ENCODE measurements at places on chromosomes 12 and 14.
A peak's percentile ranks its signal among the peaks of the same experiment; 100 is the strongest.

- no peak for DNase-seq
Observed at GRCh38 chr14:96239711-96240141, 16.3 kb upstream of the BDKRB1 start.

DNA sequence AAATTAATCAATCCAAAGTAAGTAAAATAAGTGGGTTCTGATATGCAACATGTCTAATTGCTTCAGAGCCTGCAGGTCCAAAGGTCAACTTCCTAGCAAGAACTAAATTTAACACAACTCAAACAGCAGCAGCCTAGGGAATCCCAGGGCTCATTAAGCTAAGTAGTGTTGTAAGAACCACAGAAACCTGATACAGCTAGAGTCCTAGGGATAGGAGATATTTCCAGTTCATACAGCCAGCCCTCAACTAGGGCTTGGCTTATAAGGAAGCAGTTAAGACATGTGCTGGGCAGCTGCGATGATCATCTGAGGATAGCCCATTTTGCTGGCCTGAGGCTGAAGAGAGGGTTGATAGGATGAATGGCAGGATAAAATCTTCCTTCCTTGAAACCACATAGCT lies at the start of gene OR4Q3:
Gene OR4Q3 (plus strand): TSS at position 316 of the 400 bp plus-strand sequence.
- DNase-seq: no peak

- DNase-seq: no peak
Observed at GRCh38 chr12:119412306-119412705, 77.8 kb downstream of the CCDC60 start.

DNA sequence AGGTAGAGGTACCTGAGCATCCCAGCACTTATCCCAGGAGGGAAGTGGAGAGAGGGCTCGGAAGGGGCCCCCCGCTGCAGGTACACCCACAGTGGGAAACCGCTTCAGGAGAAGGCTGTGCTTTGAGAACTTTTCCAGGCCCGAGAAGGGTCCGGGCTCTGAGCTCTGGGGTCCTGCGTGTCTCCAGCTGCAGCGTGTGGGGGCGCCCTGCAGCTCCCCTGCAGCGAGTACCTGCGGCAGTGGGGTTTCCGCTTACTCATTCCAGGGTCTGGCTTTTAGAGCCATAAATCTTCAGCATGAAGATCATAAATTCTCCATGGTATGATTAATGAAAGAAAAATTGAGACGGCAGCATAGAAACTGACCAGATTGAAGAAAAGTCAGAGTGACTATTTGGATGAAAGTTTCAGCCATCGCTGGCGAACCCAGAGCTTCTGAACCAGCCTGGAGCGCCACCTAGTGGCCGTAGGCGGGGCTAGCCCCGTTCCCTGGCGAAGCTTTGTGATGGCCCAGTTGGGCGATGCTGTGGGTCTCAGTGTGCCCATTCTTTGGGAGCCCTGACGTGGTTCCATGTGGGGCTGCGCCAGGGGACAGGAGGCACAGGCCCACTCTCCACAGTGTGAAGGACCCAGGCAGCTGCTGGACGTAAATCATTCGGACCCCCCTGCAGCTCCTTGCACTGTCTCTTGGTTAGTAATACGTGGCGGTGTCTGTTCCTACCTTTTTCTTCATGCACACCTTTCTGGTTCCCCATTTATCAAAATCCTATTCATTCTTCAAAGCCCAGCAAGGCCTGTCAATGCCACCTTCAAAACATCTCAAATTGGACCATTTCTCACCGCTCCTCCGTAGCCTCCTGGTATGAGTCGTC lies 198.2 kb downstream of the TSPAN9 start:
- peak; percentile 58 for DNase-seq

DNA sequence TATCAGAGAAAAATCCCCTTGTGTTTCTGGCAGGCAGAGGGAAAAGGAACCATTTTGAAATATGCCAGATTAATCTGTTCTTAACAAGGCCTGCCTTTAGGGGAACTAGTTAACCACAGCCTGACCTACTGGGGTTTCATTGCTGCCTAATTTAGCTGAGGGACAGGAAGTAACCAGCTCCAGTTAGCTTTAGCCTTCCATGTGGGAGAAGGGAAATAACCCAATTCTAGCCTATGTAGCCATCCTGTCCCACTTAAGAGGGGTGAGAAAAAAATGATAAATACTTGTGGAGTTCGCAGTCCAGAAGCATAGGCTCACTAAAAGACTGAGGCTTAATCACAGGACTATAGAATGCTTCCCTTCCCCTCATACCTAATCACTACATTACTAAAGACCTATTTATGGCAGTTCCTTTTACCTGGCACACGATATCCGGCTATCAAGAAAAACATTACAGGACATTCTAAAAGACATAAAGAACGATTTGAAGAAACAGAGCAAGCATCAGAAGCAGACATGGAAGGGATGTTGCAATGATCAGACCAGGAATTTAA lies 22.8 kb downstream of the COX8C start:
- no peak for DNase-seq

- no peak for DNase-seq
Observed at GRCh38 chr12:62787023-62787422, 147.9 kb downstream of the PPM1H start.

- DNase-seq: no peak
Observed at GRCh38 chr14:71190770-71191374, 283.6 kb downstream of the PCNX1 start.

- DNase-seq: peak; percentile 88
Observed at GRCh38 chr12:124754949-124755800, 108.5 kb downstream of the SCARB1 start.

DNA sequence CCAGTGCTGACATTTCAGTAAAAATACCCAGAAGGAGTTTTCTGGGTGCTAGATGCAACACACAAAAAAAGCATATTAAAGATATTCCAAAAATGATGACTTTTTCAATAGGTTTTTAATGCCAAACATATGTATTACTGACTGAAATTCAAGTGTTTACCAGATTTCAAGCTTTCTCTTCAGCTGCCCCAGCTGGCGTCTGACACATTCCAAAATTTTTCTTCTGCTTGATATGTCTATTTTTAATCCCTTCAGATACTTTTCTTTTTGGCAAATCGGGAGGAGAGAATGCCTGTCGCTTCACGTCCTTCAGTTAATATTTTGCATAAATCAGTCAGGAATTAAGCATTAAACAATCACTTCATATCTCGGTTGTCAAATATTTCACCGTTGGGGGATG lies 7.1 kb upstream of the CCDC60 start:
- DNase-seq: no peak

DNA sequence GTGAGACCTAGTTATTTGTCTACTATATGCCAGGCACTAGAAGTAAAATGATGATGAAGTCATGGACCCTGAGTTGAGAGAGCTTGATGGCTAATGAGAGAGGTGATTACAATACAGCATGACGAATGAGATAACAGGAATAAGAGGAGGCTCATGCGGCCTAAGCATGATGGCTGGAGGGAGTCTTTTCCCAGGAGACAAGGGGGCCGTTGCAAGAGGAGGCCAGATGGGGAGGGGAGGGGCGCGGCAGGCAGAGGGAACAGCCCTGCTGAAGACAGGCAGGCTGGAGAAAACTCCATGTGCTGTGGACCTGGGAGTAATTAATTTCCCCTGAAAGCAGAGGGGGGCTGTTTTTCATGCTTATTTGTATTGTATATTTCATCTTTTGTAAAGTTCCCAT lies 144.7 kb upstream of the RFLNA start:
- no peak for DNase-seq

DNA sequence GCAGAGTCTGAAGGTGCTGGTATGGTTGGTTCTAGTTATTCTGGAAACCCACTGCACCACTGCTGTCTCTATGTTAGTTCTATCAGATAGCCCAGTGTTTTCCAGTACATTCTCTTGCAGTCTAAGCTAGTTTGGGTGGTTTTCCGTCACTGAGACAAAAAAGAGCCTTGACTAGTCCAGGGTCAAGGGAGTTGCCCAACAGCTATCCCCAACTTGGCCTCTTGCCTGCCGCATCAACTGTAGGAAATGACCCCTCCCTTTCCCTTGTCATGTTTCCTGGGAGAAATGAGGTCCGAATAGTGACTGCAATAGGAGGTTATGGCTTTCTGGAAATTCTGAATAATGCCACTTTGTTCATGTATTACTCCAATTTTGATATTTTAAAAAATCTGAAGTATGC lies 160.4 kb downstream of the EFCAB11 start:
- DNase-seq: no peak

DNA sequence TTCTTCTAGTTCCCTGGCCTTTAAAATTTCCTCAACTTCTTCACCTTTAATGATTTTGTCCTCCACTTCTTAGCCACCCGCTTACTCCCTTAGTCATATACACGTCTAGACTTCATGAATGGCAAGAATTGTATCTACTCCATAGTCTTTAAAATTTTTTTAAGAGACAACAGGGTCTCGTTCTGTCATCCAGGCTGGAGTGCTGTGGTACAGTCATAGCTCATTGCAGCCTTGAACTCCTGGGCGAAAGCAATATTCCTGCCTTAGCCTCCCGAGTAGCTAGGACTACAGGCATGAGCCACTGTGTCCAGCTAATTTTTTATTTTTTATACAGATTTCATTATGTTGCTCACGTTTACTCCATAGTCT lies 47.9 kb downstream of the BBS10 start:
- DNase-seq: no peak

- peak; percentile 11 for DNase-seq
Observed at GRCh38 chr12:14892726-14893505, 7.3 kb upstream of the MGP start.

DNA sequence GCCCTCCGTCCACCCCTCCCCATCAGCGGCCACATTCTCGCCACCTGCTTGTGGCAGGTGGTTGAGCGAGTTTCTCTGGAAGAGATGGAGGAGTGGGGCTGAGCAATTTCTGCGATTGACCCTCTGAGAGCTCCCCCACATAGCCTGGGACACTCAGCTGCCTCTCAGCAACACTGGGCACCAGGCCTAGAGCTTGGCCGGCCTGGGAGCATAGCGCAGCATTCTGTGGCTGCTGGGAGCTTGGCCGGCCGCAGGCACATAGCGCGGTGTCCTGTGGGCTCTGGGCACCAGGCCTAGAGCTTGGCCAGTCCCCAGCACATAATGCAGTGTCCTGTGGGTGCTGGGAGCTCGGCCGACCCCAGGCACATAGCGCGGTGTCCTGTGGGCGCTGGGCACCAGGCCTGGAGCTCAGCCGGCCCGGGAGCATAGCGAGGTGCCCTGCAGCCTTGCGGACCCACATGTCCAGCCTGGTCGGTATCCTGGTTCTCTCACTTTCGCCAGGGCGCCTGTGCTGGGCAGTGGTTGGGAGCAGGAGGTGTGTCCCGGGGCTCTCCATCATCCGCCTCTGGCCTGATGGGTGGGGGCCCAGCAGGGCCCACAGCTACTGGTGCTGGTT lies 43.8 kb downstream of the LRCOL1 start:
- no peak for DNase-seq

- no peak for DNase-seq
Observed at GRCh38 chr12:114445401-114446323, 39.7 kb upstream of the TBX5 start.

DNA sequence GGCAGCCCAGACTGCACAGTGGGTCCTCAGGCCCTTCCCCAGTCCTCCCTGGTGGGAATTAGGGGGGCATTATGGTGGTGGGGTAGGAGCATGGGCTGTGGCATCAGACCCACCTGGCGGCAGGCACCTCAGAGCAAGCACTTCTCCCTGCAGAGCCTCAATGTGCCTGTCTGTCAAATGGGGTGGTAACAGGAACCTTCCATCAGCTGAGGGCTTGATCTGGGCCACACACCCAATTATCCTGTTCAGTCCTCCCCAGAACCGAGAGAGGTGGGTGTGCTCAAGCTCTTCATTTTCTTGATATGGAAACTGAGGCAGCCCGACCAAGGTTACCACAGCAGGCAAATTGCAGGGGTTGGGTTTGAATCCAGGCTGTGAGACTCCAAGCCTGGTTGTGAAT lies 38.4 kb downstream of the MVK start:
- DNase-seq: no peak

DNA sequence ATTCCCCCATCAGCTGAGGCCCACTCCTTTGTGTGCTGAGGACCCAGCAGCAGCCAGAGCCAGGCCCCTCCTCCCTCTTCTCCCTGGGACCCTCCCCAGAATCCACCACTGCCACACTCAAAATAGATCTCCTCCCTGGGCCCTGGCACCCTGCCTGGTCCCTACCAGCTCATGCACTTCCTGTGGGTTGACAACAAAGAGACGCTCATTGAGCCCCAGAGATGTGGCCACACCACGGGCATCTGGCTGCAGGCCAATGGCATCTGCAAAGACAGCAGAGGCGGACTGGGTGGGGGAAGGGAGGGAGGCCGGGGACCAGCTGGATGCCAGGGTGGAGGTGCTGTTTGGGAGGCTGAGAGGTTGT lies 16.0 kb upstream of the ENDOU start:
- peak; percentile 27 for DNase-seq

GRCh38 chr14:70357557-70357956 lies 1.9 kb downstream of the COX16 start:
- no peak for DNase-seq

GRCh38 chr12:91622981-91623380 lies 440.4 kb upstream of the DCN start:
- DNase-seq: no peak

DNA sequence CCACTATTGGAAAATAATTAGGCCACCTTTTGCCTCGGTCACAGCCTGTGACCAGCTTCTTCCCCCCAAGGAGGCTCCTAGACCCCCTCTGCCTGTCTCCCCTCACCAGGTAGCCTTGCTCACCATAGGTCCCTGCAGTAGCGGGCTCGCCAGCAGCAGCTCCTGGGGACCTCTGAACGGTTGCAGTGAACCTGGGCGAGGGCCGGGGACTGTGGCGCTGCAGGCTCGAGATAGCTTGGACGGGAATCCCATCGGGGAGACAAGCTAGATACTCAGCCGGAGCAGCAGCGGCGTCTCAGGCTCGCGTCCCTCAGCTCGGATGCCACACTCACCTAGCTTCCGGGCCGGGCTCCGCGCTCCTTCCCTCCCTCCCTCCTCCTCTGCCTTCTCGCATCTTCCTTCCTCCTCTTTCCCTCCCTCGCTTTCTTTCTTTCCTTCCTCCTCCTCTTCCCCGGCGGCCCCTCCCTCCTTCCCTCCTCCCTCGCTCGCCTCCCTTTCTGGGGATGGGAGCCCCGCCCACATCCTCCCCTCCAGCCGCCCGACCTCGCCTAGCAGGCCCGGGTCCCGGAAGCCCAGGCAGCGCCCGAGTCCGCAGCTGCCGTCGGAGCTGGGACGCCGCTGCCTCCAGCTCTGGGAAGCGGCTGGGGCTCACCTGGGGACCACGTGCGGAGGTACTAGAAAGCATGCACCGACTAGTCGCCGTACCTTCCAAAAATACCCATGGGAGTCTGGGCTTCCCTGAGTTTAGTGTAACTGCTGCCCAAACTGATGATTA lies at the start of gene BMP4:
Gene BMP4 (minus strand): TSS at position 399 of the 775 bp plus-strand sequence. CDS start 4,603 bp downstream, outside the sequence.
- no peak for DNase-seq
